Urothelium cell line (cell line): ENCODE measurements at places on chromosomes 1 and 21.

GRCh38 chr1:112618721-112619517 is at the start of gene ST7L:
TSS of gene ST7L (minus strand) at chr1:112619141. CDS start at chr1:112619113, 28 bp downstream.
- peak; percentile 84 for DNase-seq

GRCh38 chr1:30977105-30977504 is 68.5 kb upstream of the SDC3 start:
- DNase-seq = peak; percentile 8

GRCh38 chr1:8077120-8077573 is 51.0 kb upstream of the ERRFI1 start:
- DNase-seq = peak; percentile 61

DNA sequence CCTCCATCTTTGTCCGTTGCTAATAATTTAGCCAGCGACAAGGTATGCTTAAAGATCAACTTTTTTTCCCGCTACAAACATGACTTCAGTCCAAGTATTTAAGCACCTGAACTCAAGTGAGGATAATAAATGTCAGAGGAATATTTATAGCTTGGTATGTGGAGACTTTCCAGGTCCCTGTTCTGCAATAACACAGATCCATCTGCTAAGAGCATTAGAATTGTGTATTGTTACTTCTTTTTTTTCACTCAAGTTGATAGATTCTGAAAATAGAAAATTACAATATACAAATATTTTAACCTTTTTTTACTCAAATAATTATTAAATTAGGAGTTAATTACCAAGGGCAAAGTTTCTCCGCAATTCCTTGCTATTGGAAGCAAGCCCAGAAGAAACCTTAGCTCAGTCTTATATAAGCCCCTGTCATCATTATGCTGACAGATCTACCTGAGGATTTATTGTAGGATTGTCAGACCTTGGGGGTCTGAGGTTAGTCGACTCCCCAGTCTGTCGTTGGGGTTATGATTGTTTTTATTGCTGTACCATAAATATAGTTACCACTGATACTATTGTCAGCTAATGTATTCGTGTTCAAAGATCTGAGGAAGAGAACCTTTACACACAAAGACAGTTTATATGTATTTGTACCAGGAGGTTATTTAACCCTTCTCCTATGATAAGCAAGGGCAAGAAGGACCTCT is 337.9 kb downstream of the TBX15 start:
- DNase-seq = no peak

DNA sequence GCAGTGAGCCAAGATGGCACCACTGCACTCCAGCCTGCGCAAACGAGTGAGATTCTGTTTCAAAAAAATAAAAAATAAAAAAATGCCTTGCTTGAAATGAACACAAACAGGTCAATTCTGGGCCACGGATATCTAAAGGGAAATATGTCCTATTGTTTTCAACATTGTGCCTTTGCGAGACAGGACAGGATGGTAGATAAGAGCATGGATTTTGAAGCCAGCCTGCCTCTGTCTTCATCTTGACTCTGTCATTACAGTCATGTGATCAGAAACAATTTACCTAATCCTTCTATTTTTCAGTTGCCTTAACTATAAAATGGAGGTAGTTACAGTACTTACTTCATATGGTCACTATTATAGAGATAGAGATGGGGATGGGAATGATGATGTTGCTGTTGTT is 56.7 kb upstream of the ZSWIM5 start:
- DNase-seq = no peak

DNA sequence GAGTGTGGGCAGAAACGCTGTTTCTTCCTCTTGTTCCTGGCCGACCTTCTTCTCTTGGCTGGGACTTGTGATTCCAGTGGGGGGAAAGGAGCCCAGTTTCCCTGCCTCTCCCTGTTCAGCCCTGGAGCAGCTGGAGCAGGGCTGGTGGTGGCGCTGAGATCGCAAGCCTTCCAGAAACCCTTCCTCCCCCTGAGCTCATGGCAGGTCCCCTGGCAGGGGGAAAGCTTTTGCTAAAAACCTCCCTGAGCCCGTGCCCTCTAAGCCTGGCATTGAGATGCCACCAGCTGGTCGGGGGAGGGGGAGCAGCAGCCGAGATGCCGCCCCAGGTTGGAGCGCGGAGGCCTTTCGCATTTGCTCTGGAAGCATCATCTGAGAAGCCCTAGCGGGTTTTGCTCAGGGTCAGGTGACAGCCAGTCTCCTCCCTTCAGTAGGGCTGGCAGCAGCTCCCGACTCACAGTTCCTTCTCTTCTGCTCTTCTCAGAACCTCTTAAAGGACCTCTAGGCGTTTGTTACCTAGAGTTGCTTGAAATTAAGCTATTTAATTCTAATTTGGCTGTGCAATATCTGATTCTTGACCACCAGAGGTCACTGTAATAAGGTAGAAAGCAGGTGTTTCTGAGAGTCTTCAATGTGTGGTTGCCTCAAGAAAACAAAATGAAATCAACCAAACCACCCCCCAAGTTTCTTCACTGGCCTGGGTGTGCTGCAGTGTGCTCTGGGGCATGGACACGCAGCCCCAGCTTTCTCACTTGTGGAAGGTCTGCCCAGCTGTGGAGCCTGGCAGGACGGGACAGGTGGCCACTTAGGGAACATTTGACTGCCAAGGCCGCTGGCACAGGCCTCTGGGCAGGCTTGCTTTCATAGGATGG is 257.3 kb downstream of the CAMTA1 start:
- peak; percentile 29 for DNase-seq

- DNase-seq = peak; percentile 21
Measured at GRCh38 chr1:36446271-36446670, 4.0 kb downstream of the OSCP1 start.

GRCh38 chr1:202274611-202275010 is 67.1 kb downstream of the UBE2T start:
- DNase-seq = no peak

- DNase-seq = no peak
Measured at GRCh38 chr21:45845770-45846090, 135.8 kb upstream of the COL6A1 start.

- DNase-seq = no peak
Measured at GRCh38 chr1:23989263-23989662, 9.1 kb upstream of the SRSF10 start.

DNA sequence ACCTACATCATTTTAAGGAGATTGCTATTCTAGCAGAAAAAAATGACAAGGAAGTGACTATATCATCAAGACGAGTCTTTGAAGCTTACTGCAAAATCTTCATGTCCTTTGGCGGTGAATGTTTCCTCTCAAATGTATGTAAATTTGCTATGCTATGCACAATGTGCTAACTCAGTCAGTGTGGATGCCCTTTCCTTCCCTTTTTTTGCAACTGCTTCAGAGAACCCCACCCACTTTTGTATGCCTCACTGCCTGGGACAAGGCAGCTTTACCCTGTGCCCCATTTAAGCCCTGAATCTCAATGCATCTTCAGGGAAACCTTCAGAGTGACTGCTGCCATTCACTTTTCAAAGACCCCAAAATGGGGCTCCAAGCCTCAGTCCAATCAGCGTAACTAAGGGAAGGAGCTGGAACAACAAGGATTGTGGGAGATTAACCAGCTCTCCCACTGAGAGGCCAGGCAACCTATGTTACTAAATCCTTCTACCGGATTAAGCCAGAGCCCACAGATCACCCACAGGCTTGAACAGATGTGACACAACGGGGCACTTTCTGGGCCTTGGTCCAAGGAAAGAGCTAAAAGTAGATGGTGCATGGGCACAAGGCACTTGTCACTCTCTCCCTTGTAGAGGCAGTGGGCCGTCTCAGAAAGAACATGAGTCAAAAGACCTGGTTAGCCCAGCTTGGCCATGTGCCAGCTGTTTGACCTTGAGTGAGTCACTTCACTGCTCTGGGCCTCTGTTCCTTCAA is 154.4 kb downstream of the PLPP3 start:
- peak; percentile 82 for DNase-seq

DNA sequence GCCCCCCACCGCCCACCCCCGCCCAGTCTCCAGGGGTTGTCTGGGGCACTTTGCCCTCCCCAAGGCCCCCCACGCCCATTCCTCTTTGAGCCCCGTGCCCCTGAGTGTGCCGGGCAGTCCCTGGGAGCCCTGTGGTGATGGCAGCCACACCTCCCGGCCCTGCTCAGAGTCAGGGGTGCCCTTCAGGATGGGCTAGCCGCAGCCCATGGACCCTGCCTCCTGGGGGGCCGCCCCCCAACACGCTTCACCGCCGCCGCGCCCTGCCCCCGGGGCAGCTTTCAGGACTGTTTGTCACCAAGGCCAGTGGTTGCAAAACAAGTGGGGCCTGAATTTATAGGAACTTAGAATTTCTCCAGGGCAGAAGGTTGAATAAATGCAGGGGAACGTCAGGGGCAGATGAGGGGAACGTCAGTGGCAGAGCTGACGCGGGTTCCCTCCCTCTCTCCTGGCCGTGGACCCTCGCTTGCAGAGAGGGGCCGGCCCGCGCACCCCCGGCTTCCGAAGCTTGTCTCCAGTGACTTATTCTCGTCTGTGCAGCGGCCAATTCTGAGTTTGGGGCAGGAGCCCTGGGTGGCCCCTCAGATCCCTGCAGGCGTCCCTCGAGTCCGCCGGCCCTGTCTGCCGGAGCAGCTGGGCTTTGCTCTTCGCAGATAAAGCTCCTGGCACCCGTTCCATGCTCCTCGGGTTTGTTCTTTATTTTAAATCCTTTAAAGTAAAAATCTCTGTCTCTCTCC is 41.2 kb upstream of the ADARB1 start:
- DNase-seq = no peak

DNA sequence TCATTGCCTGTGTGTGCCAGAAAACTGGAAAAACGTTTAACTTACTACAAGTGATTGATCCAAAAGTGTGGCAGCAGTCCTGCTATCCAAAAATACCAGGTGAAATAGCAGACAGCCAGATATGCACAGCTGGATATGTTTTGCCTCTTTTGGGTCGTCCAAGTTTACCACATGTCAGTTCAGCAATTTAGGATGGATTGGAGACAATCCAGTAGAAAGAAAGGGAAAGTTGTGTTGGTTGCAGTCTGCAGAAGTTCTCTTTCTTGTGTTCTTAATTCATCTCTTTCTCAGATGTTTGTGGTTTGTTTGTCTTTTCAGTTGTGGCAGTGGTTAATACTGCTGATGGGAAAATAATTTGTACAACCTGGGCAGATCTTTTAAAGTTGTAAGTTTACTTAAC is 645.0 kb downstream of the PTPRC start:
- no peak for DNase-seq

- DNase-seq = no peak
Measured at GRCh38 chr1:153536671-153537375, 1.0 kb upstream of the S100A6 start.

- no peak for DNase-seq
Measured at GRCh38 chr1:58391056-58391455, 155.5 kb downstream of the OMA1 start.

DNA sequence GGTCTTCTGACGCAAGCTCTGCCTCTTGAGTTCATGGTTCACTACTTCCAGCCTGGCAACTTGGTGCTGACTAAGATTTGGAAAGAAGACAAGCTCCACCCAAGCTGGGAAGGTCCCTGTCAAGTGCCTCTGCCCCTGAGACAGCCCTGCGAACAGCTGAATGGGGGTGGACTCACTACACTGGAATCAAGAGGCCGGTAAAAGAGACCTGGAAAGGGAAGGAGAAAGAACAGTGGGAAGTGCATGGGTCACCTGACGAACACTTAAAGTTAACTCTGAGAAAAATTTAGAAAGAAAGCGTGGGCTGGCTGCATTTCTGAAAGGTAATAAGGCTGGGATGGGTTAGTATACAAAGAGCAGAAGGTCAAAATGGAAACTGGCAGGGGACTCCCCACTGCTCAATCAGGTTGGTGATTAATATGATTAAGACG is 26.1 kb upstream of the ZNF496 start:
- DNase-seq = no peak
